ENCODE measurements at places on chromosomes 5 and 9.

- DNase-seq = no peak
Observed at GRCh38 chr9:18501949-18502348, 28.0 kb downstream of the ADAMTSL1 start.

DNA sequence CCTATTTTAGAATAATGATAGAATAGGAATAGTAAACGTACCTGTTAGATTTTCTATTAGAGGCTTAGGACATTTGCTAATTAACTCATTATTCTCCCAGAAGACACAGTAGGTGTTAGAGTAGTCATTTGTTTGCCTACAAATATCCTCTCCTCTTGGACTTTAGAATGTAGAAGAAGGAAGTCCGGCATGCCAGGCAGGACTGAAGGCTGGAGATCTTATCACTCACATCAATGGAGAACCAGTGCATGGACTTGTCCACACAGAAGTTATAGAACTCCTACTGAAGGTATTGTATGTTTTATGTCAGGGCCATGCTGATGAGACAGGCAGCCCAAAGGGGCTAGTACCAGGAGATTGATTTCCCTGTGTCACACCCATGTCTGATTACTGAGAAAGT, 43.3 kb downstream of the CD180 start:
- DNase-seq = no peak

DNA sequence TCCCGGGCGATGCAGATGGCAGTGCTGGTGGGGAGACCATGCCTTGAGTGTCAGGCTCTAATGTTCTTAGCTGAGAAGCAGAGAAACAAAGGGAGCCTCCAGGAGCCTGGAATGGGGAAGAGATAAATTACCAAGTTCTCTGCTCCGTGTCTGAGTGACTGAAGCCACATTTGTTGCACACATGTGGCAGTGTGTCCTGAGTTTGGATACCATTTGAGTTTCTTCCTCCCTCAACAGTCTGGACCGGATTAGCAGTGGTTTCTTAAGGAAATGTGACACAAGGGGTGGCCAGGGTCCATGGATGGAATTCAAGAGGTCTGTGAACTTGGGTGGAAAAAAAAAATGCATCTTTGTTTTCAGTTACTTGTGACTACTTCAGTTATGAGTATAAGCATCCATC, 50.7 kb upstream of the GARNL3 start:
- no peak for DNase-seq

DNA sequence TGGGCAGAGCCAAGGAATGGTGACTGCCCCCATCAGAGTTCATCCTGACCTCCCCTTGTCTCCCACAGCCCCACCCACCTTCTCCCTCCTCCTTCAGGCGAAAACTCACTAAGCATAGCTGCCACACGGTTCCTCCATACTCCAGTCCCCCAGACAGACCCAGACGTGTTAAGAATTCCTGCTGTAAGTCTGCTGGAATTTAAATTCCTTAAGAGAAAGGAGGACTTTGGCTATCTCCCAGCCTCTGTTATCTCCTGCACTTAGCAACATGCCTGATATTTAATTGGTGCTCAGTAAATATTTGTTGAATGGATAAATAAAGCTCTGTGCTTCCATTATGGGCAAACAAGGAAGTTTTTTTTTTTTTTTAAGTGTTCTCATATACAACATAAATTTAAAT, 213.7 kb downstream of the RFK start:
- no peak for DNase-seq

DNA sequence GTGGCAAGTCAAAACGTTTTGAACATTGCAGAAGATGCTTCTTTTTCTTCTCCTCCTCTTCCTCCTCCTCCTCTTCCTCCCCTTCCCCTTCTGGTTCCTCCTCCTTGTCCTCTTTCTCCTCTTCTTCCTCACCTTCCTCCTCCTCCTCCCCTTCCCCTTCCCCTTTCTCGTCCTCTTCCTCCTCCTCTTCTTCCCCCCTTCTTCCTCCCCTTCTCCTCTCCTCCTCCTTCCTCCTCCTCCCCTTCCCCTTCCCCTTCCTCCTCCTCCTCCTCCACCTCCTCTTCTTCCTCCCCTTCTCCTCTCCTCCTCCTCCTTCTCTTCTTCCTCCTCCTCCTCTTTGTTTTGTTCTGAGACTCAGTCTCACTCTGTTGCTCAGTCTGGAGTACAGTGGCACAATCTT, 167.0 kb upstream of the SV2C start:
- no peak for DNase-seq

DNA sequence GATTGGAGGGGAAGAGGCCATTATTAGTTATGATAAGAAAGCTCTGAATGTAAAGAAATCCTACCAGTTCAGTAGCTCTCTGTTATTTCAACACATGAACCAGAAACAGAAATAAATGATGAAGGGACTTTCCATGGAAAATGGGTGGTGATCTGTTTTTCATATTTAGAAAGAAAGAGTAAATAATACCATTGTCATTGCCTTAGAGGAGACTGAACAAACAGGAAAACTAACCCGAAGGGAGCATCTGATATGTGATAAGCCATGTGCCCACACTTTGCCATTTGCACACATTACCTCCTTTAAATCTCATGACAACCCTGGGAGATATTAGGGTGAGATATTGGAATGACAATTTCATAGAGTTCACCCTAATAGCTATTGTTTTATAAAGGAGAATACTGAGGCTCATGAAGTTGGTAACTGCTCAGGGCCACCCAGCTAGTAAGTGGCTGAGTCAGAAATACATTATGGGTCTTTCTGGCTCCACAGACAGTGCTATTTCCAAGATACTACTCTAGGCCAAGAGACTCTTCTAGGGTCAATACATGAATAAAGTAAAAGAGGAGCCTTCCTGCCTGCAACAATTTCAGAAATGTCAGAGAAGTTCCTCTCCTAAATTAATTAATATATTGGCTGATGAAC, 111.0 kb upstream of the SLIT3 start:
- no peak for DNase-seq

- no peak for DNase-seq
Observed at GRCh38 chr9:110537841-110538646, 41.5 kb downstream of the SVEP1 start.

GRCh38 chr5:170226661-170227060, 6.1 kb upstream of the C5orf58 start:
- no peak for DNase-seq

- no peak for DNase-seq
Observed at GRCh38 chr9:13548535-13548934, 269.0 kb upstream of the MPDZ start.

GRCh38 chr9:89879276-89879675, 274.5 kb downstream of the GADD45G start:
- no peak for DNase-seq

GRCh38 chr5:5139777-5140478, at the start of gene ADAMTS16:
ADAMTS16 (plus strand) TSS chr5:5140330; CDS start chr5:5140468, 138 bp downstream.
- DNase-seq = no peak

DNA sequence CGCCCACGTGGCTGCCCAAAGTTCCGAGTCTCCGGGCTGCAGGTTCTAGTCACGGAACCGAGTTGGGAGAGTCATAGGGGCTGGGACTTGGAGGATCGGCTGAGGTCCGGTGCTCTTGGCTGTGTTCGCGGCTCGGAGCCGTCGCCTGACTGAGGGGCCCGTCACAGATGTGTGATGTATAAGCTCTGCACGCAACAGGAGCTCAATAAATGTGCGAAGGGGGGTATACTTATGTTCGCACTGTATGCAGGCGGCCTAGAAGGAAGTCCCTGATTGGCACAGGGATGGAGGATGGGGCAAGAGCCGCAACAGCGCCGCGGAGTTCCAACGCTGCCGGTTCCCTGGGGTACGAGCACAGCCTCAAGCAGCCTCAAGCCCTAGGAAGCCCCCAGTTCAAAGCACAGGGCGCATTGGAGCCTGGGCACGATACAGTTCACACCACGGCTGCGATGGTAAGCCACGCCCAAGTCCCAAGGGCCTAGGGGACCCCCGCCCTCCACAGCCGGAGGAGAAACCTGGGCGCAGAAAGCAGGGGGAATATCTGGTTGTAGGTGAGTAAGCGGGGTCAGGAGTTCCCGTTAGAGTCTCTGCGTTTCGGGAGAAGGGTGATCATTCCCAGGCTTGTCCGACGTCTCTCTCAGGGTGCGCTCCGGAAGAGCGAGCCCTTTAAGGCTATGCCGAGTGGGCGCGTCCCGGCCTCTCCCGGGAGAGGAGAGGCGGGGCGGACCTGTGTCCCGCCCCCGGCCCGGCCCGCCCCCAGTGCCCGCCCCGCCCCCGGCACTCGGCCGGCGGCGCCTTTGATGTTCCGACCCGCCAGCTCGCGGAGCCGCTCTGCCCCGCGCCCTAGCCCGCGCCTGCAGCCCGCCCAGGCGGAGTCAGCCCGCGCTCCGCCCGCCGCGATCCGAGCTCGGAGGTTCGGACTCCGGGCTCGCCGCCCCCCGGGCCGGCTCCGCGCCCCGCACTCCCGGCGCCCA, at the start of gene TCF7:
Gene TCF7, plus strand, starts transcription at position 780 of the 974 bp plus-strand sequence. CDS start 226 bp downstream, outside the sequence.
- DNase-seq = peak; percentile 33

GRCh38 chr9:109098171-109098959, 21.4 kb downstream of the TMEM245 start:
- DNase-seq = no peak

- no peak for DNase-seq
Observed at GRCh38 chr5:118249386-118249785, 739.0 kb downstream of the DTWD2 start.

- DNase-seq = no peak
Observed at GRCh38 chr5:14741801-14742440, 77.4 kb downstream of the OTULIN start.

DNA sequence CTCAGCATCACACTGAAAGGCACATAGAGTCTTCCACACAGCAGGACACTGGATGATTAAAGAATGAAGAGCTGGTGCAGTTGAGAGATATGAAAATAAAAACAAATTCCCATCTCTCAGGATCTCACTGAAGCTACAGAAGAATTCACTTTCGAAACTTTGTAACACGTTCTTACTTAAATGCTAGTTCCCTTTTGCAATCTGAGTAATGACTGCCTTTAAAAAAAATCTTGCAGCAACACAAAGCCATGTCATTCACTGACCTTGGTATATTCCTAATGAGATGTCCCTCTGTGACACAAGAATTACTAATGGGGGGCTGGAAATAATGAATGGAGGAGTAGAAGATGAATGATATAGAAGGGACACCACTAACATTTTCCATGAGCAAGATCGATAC, 201.8 kb downstream of the GLIS3 start:
- no peak for DNase-seq

- DNase-seq = no peak
Observed at GRCh38 chr5:60943624-60944023, 1.2 kb downstream of the ERCC8 start.

DNA sequence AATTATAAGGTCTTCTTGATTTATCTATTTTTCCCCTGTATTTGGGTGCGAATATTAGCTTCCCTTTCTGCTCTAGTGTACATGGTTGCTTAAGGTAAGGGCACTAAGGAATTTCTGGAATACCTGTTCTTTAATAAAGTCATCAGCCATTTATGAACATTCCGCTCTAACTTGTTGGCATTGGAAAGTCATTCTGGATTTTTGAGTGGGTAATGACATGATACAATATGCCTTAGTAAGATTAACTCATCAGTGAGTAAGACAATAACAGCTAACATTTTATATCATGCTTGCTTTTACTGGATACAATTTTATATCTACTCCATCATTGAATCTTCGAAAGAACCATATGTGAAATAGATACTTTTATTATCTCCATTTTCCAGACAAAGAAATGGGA, 196.1 kb downstream of the ARRDC3 start:
- DNase-seq = no peak

GRCh38 chr5:36535378-36535777, 71.0 kb upstream of the SLC1A3 start:
- DNase-seq = no peak

DNA sequence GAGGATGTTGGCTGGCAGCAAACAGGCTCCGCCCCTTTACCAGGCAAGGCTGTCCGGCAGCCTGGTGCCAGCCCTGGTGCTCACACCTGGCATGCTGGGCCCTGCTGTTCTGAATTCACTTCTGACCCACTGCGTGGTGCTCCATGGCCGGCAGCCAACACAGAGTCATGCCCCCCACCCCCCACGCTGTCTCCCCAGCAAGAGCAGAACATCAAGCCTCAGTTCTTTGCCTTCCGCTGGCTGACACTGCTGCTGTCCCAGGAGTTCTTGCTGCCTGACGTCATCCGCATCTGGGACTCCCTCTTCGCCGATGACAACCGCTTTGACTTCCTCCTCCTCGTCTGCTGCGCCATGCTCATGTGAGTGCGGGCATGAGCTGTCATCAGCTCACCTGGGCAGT, 12.6 kb upstream of the ENDOG start:
- DNase-seq = no peak

DNA sequence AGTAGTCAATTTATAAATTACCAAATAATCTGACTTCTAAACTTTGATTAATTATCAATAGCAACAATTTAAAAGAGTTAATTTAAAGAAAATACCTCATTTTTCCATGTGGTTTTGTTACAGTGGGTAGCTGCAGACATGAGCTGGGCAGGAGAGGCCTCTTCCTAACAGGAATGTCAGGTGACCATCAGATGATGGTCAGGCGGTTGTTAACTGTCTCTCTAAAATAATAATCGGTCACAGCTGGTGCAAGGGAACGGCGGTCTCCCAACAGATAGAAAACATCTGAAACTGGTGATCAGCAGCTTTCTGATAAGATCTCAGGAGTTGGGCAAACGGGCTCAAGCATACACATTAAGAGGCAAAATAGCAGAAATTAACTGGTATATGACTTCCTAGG, 342.7 kb upstream of the CYLC2 start:
- DNase-seq = no peak

GRCh38 chr9:100222674-100223073, 123.6 kb downstream of the INVS start:
- DNase-seq = no peak

DNA sequence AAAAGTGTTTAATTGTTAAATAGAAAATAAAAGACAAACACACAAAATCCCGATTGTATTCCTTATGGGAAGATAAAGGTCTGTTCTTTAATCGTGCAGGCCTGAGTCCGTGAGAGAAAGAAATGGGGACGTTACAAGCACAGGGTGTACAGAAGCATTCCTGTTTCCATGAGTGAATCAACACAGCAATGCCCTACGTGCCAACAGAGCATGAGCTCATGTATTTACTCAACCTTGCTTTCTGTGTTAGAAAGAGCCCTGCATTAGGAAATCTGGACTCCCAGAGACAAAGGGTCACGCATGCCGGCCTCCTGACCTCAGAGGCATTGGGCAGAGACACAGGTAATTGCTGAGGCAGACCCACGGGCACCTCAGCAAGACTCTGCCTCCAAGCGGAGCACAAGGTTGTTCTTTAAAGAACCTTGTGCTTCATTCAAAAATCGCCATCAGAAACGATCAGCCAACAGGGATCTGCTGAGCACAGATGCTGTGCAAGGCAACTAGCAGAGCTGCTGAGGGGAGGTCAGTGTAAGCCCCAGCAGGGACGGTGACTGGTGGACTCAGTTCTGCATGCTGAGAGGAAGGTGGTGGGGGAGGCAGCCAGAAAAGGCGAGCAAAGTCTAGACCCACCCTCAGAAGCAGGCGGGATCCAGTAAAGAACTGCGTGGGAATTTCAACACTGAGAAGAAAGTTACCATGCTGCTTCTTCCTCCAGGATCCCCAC, 101.0 kb downstream of the TLE1 start:
- no peak for DNase-seq

DNA sequence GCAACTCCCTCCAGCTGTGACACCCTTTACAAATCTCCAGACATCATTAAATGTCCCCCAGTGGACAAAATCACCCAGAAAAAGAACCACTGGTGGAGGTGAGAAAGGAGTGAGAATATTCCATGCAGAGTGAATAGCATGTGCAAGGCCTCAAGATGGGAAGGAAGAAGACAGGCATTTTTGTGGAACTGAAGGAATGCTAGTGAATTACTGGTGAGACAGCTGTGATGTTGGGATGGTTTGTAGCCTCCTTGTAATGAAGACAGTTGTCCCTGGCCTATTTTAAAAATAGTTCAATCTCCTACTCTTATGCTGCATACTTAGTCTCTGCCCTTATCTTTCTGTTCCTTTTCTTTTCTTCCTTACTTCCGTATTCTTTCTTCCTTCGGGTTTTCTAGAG, 124.9 kb upstream of the RPS23 start:
- DNase-seq = no peak

Data from CMK (cell line).